ENCODE measurements at places on chromosomes 2 and 18.

- no peak for DNase-seq
- peak overlapping the region; percentile 3 for H3K4me3 ChIP-seq
- no peaks in the 10 kb centered on the region for H3K36me3 ChIP-seq
- H3K27me3 ChIP-seq = no peaks in the 10 kb centered on the region
These were observed 106.7 kb downstream of the GBX2 start for GRCh38 chr2:236061497-236061896.

GRCh38 chr2:98555696-98556095 lies 52.6 kb downstream of the COA5 start:
- H3K4me3 ChIP-seq = no peak overlapping the region
- H3K36me3 ChIP-seq = peaks cover 34% of the 10 kb centered on the region
- no peaks in the 10 kb centered on the region for H3K27me3 ChIP-seq
- no peak overlapping the region for H3K27ac ChIP-seq
- no peak for DNase-seq

DNA sequence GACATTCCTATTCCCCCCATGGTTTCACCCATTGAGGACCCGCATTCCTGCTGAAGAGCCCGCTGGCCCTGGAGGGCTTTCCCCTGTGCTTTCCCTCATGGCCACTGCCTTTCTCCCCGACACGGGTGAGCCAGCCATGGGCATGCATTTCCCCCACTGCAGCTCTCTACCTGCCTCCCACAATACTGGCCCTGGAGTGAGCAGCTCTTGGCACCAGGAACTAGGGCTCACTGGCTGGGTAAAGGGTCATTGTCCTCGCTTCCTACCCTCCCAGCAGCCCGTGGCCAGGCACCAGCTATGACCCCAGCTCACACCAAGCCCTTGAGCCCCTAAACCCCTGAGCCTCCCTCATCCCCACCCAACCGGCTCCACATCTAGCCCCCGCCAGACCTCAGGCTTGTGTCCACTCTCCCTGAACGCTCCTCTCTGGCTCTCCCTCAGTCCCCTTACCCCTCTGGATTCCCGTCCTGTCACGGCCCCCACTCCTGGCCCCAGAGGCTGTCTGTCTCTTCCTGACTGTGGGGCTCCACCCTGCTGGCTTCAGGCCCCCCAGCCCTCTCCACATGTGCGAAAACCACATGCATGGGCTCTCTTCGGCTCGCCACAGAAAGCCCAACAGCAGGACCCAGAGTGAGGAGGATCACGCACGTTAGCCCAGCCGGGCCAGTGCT lies 199.8 kb downstream of the ZFP36L2 start:
- no peak for DNase-seq
- H3K36me3 ChIP-seq = no peaks in the 10 kb centered on the region
- no peaks in the 10 kb centered on the region for H3K27me3 ChIP-seq
- H3K4me1 ChIP-seq = peaks cover 2% of the 10 kb centered on the region
- H3K27ac ChIP-seq = no peak overlapping the region

GRCh38 chr2:81545626-81546025 lies 1241.1 kb upstream of the LRRTM1 start:
- no peak overlapping the region for H3K27ac ChIP-seq
- no peaks in the 10 kb centered on the region for H3K36me3 ChIP-seq
- H3K27me3 ChIP-seq = no peaks in the 10 kb centered on the region
- DNase-seq = no peak

DNA sequence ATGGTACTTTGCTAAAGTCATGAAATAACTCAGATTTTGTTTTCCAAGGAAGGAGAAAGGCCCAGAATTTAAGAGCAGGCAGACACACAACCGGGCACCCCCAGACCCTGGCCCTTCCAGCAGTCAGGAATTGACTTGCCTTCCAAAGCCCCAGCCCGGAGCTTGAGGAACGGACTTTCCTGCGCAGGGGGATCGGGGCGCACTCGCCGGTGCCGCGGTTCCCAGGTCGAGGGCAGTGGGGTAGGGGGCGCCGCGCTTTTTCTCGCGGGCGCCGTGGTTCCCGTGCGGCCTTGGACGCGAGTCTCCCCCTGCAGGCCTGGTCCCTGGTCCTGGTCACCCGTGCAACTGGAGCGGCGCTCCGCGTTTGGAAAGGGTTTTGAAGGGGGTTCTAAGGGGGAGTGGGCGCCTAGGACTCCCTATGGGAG lies 1.2 kb downstream of the ZNF236 start:
- DNase-seq = peak; percentile 66
- H3K36me3 ChIP-seq = no peaks in the 10 kb centered on the region
- no peak overlapping the region for H3K27ac ChIP-seq

- no peak overlapping the region for H3K4me3 ChIP-seq
- no peaks in the 10 kb centered on the region for H3K27me3 ChIP-seq
- H3K36me3 ChIP-seq = no peaks in the 10 kb centered on the region
- DNase-seq = no peak
These were observed 175.6 kb downstream of the ARL6IP6 start for GRCh38 chr2:152894051-152894450.
